Ascending aorta (tissue), 2 donors: ENCODE measurements at places on chromosomes 2 and 18.

- no peak for DNase-seq
These were observed 97.3 kb downstream of the SPATS2L start for GRCh38 chr2:200403814-200404213.

GRCh38 chr18:361941-362310, 94.1 kb upstream of the THOC1 start:
- DNase-seq = no peak

DNA sequence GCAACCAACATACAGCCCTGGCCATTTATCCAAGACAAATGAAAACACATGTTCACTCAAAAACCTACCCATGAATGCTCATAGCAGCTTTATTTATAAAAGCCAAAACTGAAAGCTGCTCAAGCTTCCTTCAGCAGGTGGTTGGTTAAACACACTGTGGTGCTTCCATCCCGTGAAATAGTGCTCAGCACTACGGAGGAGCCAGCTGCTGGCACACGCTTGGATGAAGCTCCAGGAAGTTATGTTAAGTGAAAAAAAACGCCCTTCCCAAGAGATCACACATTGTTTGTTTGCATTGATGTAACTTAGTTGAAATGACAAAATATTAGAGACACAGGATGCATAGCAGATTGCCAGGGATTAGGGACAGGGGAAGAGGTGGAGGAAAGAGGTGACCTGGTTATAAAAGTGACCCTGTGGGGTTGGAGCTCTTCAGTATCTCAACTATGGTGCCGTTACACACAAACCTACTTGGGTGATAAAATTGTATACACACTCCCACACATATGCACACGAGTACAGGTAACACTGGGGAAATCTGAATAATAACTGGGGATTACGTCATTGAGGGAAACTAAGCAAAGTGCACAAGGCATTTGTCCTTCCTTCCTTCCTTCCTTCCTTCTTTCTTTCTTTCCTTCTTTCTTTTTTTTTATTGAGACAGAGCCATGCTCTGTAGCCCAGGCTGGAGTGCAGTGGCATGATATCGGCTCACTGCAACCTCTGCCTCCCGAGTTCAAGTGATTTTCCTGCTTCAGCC, 6.2 kb upstream of the ALPG start:
- DNase-seq = no peak

DNA sequence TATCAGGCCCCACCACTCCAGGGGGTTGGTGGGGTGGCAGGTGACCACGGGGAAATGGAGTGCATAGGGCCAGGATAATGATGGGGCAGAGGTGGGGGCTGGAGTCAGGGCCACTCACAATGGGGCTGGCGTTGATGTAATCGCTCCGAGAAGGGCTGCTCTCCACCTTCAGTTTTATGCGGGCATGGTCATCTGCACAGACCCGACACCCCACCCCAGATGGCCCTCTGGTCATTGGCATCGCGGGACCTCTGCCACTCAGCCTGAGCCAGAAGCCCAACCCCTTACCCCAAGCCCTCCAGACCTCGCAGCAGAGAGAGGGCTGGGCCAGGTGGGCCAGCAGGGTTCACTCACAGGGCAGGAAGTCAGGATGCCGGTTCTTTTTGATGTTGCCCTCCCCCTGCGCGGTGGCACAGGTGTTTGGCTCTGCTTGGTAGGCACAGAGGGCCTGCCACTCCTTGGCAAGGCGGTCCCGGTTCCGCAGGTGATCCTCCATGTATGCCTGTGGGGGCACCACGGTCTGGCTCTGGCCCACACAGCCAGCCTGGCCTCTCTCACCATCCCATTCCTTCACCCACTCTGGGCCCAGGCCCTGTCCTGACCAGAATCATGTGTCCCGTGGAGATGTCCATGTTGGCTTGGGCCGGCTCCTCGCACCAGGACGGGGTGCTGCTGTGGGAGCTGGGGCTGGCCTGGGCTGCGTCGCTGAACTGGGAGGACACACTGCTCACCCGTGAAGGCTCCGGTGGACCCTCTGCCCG, 12.4 kb downstream of the PTPRN start:
- no peak for DNase-seq

DNA sequence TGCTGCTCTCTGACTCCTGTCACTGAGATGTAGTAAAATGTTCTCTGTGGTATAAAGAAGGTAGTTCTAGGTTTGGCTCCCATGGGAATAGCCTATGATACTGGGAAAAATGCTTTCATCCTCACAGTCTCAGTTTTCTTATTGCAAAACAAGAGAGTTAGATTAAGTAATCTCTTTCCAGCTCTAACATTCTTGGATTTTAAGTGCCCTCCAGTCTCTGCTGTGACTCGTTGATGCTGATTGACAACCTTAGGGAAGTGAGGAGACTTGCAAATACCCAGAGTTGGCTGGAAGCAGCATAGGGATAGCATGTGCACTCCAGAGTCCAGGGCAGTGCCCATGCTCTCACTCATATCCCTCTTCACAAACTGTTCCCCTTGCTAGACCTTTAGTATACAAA, 534.9 kb downstream of the SLC4A3 start:
- no peak for DNase-seq

DNA sequence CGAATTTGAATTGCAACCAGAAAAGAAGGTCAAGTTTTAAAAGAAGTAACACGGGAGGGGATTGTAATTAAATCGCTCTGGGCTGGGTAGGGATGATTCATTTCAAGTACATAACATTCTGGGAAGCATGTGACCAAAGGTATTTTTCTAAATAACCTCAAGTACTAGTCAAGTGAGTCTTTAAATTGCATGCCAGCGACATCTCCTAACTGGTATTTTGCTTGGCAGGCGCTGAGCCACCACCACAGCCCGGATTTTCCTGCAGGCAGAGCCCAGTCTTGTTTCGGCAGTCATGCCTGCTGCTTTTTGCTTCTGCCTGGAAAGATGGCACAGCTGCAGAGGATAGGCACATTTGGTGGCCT, 33.7 kb upstream of the NPAS2 start:
- DNase-seq = peak; percentile 83

DNA sequence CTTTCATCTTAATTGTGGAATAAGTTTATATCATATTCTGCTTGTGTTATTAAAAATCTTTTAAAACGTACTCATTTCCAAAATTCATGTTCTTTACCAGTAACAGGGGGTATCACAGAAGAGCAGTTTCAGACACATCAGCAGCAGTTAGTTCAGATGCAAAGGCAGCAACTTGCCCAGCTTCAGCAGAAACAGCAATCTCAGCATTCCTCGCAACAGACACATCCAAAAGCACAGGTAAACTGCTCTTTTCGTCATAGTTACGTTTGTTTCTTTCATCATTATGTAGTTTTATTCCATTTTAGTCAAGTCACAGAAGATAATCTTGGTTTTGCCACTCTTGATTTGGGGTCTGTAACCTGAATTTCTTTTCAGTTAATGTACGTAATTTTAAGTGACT, 93.5 kb upstream of the KIF5C start:
- no peak for DNase-seq

GRCh38 chr2:10172033-10172871, 49.7 kb downstream of the RRM2 start:
- no peak for DNase-seq

DNA sequence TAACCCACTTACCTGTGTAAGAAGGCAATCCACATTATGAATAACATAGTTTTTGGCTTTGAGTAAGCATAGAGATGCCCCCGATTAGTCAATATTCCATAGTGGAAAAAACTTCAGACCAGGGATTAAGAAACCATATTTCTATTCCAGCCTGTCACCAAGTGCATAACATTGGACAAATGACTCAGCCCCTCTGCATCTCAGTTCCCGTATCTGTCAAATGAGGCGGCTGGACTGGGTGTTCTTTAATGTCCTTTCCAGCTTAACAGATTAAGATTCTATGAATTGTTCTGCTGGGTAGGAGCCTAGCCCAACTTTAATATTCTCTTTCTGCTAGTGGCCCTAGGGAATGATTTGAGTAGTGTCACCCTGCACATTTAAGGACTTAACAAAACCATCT, 11.8 kb upstream of the FTCDNL1 start:
- DNase-seq = no peak

- no peak for DNase-seq
These were observed 900 bp downstream of the SLC40A1 start for GRCh38 chr2:189579585-189580186.

DNA sequence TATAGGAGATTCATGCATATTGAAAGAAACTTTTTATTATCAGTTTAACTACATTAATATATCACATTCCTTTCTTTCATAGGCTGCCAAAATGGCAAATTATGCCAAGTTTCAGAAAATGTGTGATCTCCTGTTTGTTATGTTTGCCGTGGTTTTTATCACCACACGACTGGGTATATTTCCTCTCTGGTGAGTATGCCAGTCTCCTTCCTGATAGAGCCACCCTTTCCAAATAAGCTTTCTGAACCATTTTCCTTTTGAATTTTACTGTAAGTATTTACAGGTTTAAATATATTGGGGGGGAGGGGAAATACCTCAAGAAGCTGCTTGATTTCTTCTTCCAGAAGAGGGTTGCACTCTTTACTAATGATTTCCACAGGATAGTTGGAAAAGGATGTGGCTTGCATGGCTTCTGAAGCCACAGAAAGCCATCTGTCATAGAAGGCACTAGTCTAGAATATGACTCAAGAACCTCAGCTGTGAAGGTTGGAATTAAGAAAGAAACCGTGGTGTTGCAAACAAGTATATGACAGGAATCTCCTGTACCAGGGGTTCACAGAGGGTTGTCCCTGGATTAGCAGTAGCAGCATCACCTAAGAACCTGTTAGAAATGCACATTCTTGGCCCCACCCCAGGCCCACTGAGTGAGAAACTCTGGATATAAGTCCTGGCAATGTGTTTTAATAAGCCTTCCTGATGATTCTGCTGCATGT, 84.5 kb upstream of the NOSTRIN start:
- no peak for DNase-seq

GRCh38 chr2:184463102-184463865, 135.0 kb upstream of the ZNF804A start:
- DNase-seq = no peak

- DNase-seq = no peak
These were observed 335.3 kb downstream of the ZNF521 start for GRCh38 chr18:25016666-25017065.

- no peak for DNase-seq
These were observed 5.9 kb downstream of the ITSN2 start for GRCh38 chr2:24354395-24354794.

DNA sequence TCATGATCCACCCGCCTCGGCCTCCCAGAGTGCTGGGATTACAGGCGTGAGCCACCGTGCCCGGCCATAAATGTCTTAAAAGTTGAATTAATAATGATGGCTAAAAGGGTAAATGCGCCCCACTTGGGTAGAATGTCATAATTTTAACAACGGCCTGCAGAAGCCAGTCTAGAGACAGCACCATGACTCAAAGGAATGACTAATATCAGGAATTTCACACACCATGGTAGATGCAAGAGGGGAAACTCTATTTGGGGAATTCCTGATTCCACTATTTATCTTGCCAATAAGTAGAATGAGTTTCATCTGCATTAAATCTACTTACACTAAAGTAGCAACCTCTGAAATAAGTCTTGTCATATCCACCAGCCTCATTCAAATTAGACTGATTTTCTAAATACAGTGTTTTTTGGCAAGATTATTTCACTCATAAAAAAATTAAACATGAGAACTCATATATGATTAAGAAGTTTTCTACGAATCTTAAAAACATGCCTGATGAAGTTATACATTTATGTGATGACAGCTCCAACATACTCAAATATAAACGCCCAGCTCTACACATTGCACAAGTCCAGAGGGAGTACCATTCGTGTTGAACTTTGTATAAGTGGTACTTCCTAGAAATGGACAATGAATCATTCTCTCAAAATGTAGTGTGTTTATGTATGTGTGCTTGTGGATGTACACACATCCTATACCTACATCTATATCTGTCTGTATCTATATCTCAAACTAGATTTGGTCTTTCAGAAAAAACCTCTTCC, 309.7 kb downstream of the IRS1 start:
- no peak for DNase-seq

GRCh38 chr2:144229296-144229695, 290.6 kb downstream of the ZEB2 start:
- DNase-seq = no peak

GRCh38 chr2:82591718-82592117, 1867.4 kb downstream of the SUCLG1 start:
- no peak for DNase-seq

DNA sequence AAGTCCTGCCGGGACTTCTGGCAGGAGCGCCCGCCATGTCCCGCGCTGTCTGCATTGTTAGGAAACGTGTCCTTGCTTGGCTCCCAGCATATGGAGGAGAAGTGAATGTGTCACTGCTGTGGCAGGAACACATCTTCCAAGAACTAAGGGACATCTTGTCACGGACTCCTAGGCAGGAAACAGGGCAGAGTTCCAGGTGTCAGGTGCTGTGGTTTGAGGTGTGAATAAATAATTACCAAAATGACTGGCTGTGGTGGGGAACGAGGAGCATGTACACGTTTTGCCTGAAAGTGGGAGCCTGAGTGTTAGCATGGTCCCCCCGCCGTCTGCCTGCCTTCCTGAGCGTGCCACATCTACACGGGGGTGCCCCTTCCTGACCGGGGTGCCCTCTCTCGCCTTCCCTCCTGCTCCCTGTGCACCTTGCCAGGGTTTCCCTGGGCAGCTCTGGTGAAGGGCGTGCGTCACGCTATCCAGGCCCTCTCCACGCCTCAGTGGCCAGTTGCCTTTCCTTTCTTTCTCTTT, 237.5 kb downstream of the LDLRAD4 start:
- DNase-seq = peak; percentile 56

DNA sequence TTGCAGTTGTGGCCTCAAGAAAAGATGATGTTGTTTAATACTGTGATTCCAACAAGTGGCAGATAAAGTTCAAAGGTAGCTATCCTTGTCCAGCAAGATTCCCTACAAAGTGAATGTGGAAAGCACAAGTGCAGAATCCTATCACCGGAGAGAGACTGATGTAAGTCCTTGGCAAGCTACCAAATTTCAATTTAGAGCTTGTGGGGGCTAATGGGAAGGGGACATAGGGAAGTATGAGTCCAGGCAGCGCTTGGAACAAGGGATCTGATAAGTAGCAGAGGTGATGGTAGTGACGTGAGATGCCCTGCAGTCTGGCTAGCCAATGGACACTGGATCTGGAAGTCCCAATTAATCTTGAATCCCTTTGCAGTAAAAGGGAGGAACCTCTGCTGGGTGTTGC, 165.2 kb upstream of the DTNA start:
- no peak for DNase-seq

DNA sequence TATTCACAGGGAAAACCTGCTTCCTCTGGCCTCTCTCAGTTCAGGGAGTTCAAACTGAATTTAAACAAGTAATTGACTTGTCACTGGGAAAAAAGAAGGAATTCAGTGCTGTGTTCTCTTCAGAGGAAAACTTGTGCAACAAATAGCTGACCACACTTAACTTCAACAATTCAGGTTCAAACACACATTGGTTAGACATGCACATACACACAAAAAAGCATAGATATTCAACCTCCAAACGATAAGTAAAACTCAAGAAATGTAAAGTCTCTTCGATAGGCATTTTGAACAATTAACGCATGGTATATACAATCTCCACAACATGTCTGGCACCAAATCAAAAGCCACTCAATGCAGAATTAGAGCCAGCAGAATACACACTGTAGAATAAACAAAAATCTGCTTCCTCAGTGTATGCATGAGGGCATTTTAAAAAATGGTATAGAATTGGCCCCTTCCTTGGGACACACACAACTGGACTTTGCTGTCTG, 269.0 kb downstream of the TCF4 start:
- DNase-seq = no peak

- DNase-seq = no peak
These were observed 92.6 kb downstream of the CD8B2 start for GRCh38 chr2:106579750-106580197.

- DNase-seq = no peak
These were observed 8.2 kb downstream of the PTGR3 start for GRCh38 chr18:75200605-75201280.
